AG09309 (cell line): ENCODE measurements at places on chromosomes 4 and X.

DNA sequence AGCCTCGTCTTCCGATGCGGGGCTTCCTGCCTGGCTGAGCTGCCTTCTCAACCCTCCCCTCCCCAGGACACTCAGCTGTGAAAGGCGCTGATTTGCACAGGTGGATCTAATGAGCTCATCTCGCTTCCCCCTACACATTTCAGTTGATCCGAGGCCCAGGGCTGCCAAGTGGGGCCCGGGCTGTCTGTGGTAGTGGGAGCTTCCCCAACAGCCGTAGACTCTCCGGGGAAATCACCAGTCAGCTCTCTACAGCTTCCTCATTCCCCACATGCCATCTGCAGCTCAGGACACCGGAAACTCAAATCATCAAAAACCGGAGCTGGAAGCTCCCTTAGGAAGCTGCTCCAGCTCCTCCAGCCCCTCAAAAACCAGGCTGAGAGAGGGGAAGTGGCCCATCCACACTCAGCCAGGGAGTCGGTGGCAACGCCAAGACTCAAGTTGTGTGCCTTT is 56.2 kb downstream of the SMIM20 start:
- DNase-seq, result no peak

DNA sequence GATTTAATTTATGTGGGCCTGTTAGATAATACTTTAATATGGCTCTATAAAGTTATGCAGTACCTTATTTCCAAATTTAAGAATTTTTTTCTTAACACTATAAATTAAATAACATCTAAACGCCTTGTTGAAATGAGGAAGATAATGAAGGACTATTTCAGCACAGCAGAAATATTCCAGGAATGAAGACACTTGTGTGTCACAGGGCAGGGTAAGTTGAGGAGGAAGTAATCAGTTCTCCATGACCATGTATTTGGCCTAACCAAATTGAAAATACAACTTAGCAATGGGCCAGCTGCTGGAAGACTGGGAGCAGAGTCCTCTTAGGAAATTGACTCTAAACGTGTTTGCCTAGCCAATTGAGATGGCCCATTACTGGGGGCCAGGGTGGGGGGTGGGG is 16.9 kb downstream of the CXCL3 start:
- no peak for DNase-seq

DNA sequence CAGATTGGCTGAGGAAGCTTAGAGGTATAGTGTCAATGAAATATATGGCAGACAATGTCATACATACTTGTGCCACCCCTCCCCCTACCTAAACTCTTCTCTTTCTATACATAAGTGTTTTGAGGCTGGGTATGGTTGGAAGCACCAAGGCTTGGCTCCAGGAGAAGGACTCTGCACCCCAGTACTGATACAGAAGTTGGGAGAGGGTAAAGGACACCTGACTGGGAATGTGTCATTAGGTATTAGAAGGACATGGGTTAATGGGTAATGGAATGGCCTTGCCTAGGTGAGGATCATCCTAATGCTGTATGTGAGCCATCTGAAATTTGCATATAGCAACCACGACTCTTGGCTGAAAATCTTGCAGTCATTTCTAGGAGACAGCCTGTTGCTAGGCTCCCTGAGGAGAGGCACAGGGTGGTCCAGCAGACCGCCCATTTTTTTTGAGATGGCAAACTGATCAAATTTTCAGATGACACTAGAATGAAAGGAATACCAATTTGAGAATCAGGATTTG is 26.8 kb upstream of the AP1S2 start:
- no peak for DNase-seq

- DNase-seq, result no peak
Measured at GRCh38 chrX:113726466-113726865, 857.4 kb upstream of the HTR2C start.

DNA sequence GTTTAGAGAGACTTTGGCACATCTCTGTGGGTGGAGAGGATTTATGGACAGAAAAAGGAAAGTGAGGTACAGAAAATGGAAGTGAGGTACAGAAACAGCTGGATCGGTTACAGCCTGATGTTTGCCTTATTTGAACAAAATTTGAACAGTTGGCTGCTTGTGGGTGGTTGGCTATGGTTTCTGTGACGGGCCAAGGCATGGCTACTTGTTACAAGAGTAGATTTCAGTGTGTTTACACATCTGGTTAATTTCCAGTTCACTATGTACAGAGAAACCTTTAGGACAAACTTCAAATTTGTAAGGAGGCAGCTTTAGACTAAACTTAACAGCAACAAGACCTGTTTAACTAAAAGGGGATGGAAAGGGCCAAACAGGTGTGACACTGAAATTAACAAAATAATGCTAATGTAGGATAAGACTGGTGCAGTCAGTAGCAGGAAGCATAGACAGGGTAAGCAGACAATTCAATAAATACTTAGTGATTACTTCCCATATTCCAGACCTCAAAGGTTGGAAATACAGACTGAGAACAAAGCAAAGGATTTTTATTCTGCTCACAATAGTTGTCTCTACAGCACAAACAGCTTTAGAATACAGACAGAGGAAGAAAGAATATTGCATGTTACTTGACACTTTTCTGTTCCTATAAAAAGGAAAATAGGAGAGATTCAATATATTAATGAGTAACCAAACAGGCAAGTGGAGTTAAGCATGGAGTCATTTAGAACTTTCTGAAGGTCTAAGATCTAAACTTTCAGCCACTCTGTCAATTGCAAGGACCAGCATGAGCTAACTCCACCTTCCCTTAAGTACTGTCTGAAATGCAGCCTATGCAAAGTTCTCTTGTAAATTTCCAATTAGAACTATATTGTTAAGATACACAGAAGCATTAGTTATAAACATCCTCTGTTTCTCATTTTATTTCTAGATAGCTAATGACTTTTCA is 294.4 kb upstream of the FAT4 start:
- DNase-seq, result no peak

DNA sequence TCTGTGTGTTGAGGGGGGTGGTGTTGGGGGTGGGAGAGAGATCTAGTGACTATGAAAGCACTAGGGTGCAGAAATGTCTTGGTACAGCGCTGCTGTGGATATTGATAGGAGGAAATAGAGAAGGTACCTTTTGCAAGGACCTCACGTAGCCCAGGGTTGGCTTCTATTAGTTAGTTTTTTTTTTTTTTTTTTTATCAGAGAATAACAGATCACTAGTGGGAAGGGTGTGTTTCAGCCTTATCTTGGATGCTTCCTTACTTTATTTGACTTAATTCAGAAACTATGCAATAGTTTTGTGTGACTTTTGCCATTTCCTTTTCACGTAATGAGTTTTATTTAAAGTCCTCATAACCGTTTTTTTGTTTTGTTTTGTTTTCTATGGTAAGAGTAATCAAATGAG is 16.4 kb upstream of the PGRMC2 start:
- no peak for DNase-seq

DNA sequence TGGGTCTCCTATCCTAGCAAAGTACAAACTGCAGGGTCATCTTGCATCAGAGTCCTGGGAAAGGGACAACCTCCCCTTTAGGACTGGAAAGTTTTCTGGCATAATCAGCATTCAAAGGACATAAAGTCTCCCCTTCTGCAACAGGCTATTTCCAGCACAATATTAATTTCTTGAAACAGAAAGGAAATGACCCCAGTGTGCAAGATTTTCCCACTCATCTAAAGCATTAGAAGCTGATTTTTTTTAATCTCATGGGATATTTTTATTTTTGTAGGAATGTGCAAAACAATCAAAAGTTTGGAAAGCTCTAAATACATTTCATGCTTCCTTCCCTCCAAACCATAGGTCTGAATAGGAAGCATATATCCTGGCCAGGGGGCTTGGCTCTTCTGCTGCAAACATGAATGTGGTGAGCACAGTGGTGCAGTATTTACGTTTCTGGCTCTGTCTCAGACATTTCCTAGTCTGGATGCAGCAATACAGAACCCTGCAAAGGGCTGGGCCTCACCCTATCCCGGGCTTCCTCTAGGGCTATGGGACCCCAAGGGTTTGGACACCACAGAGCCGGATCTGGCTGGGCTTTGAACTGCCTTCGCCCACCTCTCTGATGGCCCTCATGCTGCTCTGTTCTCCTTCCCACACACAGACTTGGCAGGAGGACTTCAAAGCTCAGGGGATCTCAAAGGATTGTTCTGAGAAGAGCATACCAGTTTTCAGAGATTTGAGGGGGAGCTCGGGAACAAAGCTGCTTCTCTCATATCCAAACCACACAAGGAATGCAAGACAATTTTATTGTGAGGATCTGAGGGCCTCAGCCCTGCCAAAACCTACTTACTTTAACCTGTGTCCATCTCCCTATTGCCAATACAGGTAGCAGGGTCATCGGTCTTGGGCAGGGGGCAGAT is 64.9 kb downstream of the POLR2B start:
- DNase-seq, result peak; percentile 77

DNA sequence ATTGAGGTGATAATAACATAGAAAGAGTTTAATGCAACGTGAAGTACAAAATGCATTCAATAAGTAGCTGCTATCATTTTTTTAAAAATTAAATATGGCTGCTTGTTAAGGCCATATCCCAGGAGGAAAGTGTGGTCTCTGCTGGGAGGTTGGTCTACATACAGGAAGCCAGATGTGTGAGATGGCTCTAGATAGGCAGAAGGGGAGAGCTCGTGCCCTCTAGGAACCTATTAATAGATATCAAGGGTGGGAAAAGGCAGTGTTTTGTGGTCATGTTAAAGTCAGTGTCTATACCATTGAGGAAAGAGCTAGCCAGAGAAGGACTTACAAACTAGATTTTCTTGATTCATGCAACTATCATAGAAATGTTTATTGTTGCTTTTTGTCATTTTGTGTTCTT is 140.5 kb downstream of the KLHL8 start:
- DNase-seq, result no peak

DNA sequence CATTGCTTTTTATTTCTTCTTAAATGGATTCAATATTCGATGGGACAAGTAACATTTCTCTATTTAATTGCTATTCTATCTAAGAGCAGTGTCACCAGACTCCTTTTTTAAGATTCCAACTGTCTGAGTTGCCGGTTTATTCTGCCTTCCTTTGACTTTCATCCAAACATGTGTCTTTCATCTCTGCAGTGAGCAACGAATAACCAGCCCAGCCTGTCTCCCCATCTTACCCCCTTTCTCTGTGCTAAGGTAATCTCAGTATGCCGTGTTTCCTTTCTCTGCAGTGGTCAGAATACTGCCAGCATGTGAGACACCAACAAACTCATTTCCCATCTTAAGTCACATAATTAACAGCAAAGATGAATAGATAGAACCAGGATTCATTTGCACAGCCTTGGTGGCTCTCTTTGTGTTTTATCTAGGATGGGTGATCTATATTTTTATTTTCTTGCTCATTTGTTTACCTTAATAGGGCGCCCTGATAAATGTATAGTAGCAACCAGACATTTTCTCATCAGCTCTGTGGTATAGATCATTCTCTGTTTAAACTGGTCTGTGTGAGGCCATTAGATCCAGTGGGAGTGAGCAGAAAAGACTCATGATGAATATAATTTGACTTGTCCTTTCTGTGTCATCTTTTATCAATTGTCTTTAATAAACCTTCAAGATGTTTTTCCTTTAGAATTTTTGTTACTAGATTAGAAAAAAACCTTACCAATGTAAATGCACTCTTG is 394.8 kb upstream of the IGFBP7 start:
- DNase-seq, result no peak

DNA sequence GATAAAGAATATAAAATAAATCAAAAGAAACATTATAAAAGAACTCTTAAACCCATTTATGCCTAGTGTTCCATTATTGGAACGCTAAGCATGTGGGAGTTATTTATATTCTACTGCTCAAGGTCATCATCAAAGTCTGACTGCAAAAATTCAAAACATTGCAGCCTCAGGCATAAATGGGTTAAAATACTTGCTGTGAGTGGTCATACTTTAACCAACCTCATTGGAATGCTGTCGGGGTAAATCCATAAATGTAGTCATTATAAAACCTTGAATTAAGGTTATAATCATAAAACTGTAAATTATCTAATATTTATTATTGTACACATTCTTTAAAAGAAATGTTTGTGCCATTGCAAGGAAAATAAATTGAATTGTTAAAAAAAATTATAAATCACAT is 55.0 kb downstream of the RPS6KA6 start:
- no peak for DNase-seq

DNA sequence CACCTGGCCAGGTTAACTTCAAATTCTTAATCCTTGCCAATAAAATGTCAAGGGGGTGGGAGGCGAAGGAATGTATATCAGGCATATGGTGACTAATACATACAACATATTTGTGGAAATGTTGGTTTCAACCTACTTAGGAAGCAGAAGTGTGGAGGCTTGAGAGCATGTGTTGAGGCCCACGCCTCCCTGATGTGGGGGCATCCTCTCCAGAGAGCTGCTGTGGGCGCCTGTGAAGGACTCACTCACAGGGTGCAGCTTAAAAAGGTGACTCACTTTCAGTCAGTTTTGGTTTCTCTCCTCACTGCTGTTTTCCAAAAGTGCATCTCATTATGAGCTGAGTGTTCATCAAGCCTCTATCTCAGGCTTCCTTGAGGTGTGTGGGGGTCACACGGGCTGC is 27.5 kb downstream of the LNX1 start:
- DNase-seq, result peak; percentile 31

GRCh38 chr4:101660607-101661006 is 129.9 kb upstream of the BANK1 start:
- no peak for DNase-seq

DNA sequence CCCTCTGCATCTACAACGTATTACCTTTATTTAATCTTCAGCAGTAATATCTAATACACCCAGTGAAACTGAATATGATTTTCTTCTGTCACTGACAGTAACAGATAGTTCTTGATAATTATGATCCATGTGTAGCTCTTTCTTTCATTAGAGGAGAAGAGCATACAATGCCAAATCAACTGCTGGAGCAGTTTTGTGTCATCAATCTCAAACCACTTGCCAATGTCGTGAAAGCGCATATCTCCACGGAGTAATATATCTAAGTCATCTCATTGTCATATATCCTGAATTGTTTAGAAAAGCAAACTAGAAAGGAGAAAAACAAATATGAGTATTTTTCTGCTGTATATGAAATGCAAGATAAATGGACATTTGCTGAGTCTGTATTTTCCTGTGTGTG is 47.9 kb downstream of the DCAF8L1 start:
- no peak for DNase-seq

- DNase-seq, result peak; percentile 34
Measured at GRCh38 chr4:155629183-155629825, 37.3 kb upstream of the GUCY1A1 start.

DNA sequence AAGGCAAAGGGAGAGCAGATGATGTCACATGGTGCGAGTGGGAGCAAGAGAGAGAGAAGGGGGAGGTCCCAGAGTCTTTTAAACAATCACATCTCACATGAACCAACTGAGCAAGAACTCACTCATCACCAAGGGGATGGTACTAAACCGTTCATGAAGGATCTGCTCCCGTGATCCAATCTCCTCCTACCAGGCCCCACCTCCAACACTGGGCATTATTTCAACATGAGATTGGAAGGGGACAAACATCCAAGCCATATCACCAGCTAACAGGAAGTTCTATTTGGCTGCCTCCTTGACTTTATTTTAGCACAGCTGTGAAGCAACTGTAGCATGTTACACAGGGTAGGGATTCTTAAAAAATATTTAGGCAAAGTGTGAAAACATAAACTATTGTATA is 102.5 kb downstream of the DDIT4L start:
- no peak for DNase-seq

- no peak for DNase-seq
Measured at GRCh38 chrX:39253551-39253950, 452.3 kb downstream of the MID1IP1 start.

GRCh38 chr4:155532373-155533085 is 134.1 kb upstream of the GUCY1A1 start:
- no peak for DNase-seq

- no peak for DNase-seq
Measured at GRCh38 chr4:159042097-159042605, 60.7 kb upstream of the RAPGEF2 start.

GRCh38 chrX:111868726-111869638 is 7.0 kb upstream of the TRPC5OS start:
- no peak for DNase-seq
